SK-N-MC (cell line): ENCODE measurements at places on chromosomes 2 and 18.

GRCh38 chr18:45270289-45270771 is 344.9 kb upstream of the SLC14A2 start:
- no peak for DNase-seq

DNA sequence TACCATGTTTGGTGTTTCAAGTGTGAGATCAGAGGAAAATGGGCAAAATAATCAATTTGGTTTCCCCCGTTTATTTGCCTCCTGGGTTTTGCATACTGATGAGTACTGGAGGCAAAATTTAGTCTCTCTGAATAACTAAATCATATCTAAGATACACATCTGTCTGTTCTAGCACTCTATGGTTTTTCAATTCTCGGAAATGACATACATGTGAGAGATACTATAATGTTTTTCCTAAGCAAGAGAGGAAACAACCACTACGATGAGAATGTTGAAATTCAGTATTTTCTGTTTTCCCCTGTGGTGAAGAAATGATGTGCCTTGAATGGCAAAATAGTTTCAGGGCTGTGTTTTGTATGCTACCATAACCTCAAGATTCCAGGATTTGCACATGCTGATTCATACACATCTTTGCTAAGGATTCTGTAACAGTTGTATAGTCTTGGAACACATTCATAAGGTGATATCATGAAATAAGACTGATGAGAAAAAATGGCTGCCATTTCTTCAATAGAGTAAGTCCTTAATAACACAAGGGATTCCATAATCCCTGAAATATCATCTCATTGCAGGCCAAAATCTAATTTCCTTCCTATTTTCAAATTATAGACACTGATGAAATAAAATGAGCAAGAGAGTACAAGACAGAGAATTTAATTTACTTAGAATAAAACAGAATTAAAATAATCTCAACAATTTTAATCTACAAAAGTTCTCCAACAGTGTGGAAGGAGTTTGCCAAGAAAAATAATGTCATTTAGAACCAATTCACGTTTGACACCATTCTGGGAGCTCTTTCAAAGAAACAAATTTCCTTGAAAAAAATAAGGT is 316.6 kb downstream of the FIGN start:
- no peak for DNase-seq

GRCh38 chr2:201237486-201238123 is 22.7 kb upstream of the CASP8 start:
- DNase-seq: no peak

DNA sequence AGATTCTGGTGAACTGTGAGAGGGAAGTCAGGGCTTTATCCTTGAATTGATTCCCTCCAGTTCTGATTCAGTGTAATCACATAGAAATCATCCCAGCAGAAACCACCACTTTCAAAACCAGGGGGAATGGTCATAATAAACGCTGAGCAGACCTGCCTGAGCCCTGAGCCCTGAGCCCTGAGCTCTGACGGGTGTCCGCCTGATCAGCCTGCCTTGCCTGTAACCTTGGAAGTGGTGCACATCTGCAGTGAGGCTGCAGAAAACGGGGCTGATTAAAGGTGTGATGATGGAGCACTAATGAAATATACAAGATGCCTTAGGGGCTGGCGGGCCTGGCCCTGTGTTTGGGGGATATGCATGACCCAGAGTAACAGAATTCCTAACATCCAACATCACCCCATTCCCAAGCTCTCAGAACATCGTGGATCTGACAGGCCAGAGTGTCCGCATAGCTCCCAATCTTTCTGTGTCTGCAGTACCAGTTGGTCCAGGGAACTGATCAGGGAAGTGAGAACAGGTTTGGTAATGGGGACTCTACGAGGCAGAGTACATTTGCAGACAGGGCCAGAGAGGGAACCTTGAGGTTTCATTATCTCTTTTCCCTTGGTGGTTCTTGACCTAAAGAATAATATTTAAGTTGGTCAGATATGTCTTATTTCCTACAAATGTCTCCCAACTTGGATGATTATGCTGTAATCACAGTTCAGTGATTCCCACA is 37.8 kb downstream of the KCTD18 start:
- DNase-seq: no peak

DNA sequence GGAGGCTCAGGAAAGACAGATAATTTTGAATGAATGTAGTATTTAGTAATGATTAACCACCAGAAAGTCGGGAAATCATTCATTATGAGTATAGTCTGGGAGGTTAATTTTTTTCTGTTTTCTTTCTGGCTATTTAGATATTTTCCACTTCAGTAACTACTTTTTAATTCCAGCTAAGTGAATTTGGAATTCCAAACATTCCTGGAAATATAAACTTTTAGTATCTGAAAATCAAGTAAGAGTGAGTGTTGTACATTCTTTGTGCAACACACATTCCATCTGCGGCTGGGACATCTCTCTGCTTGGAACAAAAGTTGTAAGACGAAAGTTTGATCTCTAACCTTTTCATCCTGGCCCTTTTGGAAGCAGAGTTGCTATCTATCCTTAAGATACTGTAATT is 275.7 kb upstream of the SPRED2 start:
- no peak for DNase-seq

DNA sequence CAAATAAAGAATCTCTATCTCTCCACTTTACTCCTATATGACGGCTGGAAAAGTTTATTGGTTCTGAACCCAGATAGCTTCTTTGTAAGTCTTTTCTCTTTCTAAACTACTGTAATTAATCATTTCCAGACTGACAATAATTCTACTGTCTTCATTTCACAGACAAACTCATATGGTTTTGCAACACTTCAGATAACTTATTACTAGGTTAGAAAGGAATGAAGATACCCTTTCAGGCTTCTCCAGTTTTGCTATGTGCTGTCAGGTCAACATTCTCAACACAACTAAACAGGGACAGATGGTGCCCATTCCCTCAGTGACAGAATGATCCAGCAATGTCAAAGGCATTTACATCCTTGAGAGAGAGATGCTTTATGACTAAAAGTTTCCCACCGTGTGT is 198.5 kb upstream of the ITGA4 start:
- no peak for DNase-seq

- no peak for DNase-seq
Observed at GRCh38 chr2:173644146-173644545, 289.5 kb downstream of the CDCA7 start.

DNA sequence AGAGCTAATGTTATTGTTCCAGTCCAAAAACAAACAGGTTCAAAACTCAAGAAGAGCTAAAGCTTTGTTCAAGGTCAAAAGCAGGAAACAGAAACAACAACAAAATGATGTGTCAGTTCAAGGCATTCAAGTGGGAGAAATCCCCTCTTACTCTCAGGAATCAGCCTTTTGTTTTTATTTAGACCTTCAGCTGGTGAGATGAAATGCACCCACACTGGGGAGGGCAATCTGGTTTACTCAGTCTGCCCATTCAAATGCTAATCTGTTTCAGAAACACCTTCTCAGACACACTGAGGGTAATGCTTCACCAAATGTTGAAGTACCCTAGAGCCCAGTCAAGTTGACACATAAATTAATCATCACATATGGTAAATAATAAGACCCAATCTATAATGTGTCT is 150.6 kb downstream of the TMX3 start:
- DNase-seq: no peak
